ENCODE measurements at places on chromosomes 5 and 9.

- no peak for DNase-seq
Measured at GRCh38 chr5:180291234-180291940, 496 bp downstream of the MAPK9 start.

DNA sequence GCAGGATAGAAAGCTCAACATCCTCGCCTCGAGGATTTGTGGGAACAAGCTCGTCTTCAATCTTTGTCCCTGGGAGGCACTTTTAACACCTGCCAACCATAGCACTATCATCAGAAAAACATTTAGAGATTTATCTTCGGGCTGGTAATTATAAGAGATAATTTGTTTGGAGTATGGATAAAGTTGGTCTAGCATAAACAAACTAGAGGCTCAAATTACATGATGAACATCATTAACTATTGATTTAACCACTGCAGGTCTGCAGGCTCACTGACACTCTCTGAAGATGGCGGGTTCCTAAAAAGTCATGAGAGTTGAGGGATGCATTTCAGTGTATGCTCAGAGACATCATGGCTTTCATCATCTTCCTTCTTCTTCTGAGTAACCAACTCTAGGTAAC is 25.8 kb upstream of the PCA3 start:
- no peak for DNase-seq

DNA sequence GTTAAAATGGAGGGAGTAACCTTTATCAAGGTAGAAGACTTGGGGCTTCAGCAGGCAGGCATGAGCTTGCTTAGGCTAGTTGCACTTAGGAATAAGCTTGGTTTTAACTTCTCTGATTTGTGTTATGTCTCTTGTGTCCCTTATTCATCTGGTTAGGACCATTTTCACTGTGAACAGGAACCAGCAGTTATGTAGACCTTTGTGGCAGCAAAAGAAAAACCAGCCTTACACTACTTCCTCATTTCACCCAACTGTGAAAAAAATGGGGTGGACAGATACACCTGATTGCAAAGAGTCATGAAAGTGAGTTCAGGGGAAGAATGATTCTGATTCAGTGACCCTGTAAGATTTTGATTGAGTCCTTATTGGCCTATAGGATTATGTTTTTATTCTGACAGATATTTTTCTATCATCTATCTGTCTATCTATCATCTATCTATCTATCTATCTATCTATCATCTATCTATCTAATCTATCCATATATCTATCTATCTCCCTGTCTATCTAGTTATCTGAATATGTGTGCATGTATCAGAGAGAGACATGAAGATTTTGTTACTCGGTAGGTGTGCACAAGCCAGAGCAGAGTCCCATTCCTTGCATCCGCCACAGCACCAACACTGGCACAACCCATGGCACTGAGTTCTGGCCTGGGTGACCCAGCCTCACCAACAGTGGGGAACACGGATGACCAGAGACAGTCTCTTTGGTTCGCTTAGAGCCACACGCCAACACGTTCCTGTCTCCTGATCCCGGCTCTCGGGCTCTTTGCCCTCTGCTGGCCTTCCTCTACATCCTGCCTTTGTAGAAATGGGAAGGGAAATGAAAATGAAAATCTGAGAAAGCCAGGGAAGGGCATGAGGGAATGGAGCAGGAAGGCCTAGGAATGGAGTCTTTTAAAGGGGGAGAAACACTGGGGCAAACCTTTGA is 1.3 kb upstream of the ZNF366 start:
- no peak for DNase-seq

- no peak for DNase-seq
Measured at GRCh38 chr9:79542735-79543620, 28.8 kb upstream of the TLE4 start.

GRCh38 chr9:122091682-122092592 is 1.2 kb downstream of the TTLL11 start:
- DNase-seq: no peak

DNA sequence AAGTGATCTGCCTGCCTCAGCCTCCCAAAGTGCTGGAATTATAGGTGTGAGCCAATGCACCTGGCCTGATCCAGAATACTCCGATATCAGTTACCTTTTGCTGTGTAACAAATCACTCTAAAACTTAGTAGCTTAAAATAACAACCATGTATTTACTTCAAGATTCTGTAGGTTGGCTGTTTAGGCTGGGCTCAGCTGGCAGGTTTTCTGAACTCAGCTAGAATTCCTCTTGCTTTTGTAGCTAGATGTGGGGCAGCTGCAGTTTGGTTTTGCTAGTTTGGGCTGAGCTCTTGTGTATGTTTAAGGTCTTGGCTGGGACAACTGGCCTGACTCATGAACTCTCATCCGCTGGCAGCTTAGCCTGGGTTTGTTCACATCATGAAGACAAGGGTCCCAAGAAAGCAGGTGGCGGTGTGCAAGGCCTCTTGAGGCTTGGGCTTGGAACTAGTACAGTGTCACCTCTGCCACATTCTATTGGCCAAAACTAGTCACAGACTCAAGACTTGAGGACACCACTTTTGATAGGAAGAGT is 138.3 kb upstream of the SHB start:
- DNase-seq: no peak

DNA sequence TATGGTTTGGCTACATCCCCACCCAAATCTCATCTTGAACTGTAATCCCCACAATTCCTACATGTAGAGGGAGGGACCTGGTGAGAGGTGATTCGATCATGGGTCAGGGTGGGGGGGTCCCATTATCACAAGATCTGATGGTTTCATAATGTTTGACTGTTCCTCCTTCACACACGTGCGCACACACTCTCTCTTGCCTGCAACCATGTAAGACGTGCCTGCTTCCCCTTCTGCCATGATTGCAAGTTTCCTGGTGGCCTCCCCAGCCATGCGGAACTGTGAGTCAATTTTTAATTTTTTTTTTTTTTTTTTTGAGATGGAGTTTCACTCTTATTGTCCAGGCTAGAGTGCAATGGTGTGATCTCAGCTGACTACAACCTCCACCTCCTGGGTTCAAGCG is 27.0 kb downstream of the FAM169A start:
- DNase-seq: no peak

GRCh38 chr9:116088396-116088795 is 65.2 kb upstream of the PAPPA start:
- no peak for DNase-seq

- no peak for DNase-seq
Measured at GRCh38 chr5:27462936-27463335, 424.6 kb upstream of the CDH9 start.

DNA sequence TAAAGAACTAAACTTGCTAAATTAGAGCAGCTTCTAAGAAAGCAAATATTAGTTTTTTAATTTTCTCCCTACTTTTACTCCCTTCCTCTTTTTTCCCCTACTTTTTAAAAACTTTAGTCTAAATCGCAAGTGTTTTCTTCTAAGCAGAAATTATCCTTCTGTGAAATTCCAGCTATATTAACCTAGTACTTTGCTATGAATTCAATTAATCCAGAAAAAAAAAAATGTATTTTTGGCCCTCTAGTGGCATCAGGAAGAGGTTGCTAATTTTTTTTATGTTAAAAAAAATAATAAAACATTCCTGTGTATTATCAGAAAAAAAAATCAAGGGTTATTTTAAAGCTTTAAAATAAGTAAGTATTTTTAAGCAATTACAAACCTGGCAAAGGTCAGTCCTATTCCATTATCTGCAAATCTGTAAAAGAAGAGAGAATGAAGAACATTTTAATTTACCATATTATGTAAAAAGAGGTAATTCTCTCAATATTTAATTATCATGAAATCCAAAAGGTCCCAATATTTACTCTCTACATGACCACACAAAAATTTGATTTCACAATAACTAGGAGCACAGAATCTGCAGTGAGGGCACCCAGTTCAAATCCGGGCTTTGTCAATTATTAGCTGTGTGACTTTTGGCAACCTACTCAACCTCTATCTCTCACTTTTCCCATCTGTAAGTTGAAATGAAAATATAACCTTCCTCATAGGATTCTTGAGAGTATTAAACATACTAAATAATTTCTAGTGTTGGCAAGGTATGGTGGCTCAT is 52.0 kb downstream of the CEMIP2 start:
- DNase-seq: no peak

DNA sequence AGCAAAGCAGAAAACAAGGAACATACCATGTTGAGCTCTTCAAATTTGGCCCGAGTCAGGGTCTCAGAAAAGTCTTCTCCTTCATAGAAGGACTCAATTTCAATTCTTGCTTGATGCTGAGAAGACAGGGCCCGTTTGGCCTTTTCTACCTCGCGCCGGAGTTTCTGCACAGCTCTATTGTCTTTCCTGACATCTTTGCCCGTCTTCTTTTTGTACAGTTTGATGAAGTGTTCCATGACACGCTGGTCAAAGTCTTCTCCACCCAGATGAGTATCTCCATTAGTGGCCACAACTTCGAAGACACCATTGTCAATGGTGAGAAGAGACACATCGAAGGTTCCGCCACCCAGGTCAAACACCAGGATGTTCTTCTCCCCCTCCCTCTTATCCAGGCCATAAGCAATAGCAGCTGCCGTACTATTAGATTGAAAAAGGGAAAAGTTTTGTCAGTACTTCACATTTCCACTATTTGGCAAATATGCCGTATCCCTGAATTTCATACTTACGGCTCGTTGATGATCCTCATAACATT is 2.2 kb downstream of the HSPA5 start:
- no peak for DNase-seq

- no peak for DNase-seq
Measured at GRCh38 chr5:36181774-36182173, 29.9 kb downstream of the SKP2 start.

DNA sequence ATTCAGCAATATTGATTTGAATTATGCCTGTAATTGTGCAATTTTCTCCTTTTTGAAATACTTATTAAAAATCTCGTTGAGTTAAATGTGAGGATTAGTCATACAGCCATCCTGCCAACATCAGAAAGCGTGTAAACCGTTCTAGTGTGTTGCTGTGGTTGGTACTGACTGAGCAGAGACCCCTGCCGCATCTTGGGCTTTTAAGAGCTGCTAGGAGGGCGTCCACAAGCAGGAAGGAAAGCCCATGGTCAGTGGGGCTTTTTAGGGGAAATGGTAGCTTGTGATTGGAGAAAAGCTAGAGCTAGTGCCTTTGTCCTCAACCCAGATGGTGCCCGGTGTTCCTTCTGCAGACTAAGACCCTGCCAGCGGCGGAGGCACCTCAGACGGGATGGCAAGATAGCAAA is 1.3 kb downstream of the SDHA start:
- DNase-seq: peak; percentile 15

DNA sequence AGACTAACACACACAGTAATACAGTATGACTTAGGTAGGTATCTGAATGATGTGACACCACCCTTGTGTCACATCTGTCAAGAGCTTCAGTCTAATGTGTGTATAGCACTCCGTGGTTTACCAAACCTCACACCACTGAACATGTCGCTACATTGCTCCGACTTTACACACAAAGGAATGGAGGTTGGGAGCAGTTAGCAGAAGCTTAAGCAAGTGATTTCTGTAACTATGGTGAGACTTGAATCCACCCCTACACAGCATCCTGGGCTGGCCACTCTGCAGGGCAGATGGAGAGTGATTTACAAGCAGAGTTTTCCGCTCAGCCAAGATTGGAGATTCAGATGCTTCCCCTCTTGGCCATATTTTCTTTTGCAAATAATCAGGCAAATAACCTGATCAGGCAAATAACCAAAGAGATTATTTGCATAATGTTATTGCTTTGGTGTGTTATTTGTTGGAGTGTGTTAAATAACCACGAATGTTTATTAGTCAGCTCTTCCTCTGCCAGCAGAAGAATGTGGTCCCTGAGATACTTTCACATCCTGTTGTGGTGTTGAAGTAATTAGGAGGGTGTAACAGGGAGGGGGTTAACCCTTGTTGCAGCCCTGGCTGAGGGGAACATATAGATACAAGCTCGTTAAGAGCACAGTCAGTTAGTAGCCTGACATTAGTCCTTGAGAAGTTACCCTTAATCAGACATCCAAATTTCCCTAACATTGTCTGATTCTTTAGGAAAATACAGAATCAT is 92.8 kb downstream of the SNX18 start:
- DNase-seq: no peak

DNA sequence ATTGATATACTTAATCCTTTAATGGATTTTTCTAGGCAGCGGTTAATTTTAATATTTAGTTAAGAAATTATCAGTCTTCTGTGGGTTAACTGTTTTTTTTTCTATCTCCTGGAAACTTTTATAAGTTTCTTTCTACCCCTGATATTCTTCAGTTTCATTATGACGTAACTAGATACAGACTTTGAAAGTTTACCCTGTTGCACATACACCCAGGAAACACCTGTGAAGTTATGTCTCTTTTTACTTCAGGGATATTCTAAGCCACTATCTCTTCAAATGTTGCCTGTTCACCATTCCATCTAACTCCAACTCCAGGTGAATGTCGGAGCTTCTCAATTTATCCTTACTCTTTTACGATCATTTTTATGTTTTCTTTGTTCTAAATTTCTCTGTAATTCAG is 329.0 kb downstream of the ICE1 start:
- no peak for DNase-seq

GRCh38 chr5:91318724-91319123 is 64.4 kb downstream of the ARRDC3 start:
- DNase-seq: no peak

All from stimulated activated naive CD4-positive, alpha-beta T cell (primary cell).